Foreskin fibroblast (primary cell): ENCODE measurements at places on chromosomes 13 and 19.

DNA sequence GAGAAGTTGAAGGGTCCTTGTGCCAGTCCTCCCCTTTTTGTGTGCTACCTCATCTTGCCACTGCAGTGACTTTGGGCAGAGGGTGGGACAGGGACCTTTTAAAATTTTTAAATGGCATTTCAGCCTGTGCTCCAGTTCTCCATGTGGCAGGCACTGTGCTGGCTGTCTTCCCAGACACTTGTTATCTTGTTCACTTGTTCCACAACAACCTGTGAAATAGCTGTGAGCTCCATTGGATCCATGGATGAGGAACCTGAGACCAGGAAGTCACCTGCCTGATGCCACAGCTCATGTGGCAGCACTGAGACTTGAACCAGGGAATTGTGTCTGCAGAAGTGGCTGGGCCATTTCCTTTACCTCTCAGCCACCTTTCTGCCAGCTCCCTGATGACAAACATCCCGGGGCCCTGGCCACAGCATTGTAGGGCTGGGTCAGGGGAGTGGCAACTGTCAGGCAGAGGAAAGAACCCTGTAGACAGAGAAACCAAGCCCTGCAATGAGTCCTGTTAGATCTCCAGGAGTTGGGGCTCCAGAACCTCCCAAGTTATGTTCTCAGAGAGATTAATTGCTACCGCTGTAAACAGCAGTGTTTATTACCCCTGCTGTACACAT, 6.4 kb downstream of the EGLN2 start:
- DNase-seq, result no peak

DNA sequence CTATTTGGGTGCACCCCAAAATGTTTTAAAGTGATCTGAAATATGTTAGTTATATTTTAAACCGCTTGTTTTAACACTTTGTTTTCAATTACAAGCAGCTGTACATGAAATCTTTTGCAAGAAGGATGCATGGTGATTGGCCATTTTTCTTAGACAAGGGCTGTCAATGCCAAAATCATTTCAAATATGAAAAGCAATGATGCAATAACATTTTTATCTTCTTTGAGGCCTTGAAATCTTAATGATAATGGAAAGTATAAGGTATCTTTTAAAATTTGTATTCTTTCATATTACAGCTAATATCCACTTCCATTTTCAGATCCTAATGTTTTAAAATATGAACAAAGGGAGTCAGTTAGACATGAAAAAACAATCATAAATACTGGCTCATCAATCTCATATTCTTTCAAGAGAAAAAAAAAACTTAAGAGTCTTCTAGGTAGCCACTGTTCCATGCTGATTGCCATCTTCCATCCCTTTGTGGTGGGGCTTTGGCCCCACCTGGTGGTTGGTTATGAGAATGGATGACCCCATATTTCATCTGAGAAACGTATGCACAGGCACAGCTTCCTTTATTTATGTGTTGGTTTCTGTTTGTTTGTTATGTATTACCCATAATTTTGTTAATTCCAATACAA, 330.3 kb upstream of the MIR17HG start:
- DNase-seq, result peak; percentile 7

DNA sequence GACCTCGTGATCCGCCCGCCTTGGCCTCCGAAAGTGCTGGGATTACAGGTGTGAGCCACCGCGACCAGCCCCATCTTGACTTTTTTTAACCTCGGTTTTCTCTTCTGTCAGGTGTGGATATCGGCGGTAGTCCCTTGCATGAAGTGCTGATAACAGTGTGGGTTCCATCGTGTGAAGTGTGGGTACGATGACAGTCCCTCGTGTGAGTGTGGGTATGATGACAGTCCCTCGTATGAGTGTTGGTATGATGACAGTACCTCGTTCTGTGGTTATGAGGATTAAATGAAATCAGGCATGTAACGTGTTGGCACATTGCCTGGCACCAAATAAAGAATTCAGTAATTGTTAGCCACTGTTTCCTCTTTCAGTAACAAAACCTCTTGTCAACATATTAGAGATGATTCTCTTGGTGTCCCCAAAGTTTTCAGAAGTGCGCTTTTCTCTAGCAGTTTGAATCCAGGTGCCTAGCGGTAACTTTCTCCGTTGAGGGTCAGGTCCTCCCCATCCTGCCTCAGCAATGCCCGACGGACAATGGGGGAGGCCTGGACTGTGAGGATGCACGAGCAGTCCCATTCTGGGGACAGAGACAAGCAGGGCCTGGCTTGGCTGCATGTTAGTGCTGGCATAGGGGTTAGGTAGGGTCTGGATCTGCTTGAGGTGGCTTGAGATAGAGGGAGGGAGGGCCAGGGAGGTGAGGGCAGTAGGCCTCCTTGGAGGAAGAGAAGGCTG, 15.3 kb downstream of the GATAD2A start:
- no peak for DNase-seq

DNA sequence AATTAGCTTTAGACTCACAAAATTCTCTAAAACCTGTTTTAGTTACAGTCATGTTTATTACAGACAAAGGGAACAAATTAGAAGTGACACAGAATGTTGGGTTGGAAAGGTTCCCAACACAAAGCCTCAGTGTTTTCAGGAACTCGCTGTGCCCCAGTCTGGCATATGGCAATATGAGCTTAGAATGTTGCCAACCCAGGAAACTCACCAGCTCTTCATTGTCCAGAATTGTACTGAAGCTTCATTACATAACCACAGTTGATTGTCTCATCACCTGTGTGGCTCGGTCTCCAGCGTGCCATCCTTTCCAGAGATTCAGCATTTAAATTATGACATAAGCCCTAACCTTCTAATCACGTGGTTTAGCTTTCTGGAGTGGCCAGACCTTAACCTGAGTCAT, 19.1 kb downstream of the ZNF264 start:
- no peak for DNase-seq

- peak; percentile 65 for DNase-seq
Measured at GRCh38 chr19:39411081-39411831, 1.2 kb upstream of the PLEKHG2 start.
